ENCODE measurements at places on chromosomes 5 and 9. TPM values are rescaled to one million over a fixed set of nuclear protein-coding genes. Genes with fewer than 3 reads are reported as not detected.

The DDX4 gene
- not detected for total RNA-seq

The SPEF2 gene
- total RNA-seq, result 0.34 TPM

The COL5A1 gene
- 10.1 TPM for total RNA-seq

The THBS4 gene
- not detected for total RNA-seq

The EIF4EBP3 gene
- total RNA-seq, result 4.8 TPM

The PELO gene
- total RNA-seq, result 19.9 TPM

The PCDHGB7 gene
- 3.1 TPM for total RNA-seq

The BARX1 gene
- not detected for total RNA-seq

The RFK gene
- 38.7 TPM for total RNA-seq

The PCDHA5 gene
- not detected for total RNA-seq

The ADAMTS19 gene
- total RNA-seq, result not detected

Measured in mammary microvascular endothelial cell (primary cell).